Activated CD4-positive, CD25-positive, alpha-beta regulatory T cell (primary cell): ENCODE measurements at places on chromosomes 5 and 9.
A peak's percentile ranks its signal among the peaks of the same experiment; 100 is the strongest.

GRCh38 chr5:22567983-22568382, 285.2 kb downstream of the CDH12 start:
- no peak for DNase-seq

DNA sequence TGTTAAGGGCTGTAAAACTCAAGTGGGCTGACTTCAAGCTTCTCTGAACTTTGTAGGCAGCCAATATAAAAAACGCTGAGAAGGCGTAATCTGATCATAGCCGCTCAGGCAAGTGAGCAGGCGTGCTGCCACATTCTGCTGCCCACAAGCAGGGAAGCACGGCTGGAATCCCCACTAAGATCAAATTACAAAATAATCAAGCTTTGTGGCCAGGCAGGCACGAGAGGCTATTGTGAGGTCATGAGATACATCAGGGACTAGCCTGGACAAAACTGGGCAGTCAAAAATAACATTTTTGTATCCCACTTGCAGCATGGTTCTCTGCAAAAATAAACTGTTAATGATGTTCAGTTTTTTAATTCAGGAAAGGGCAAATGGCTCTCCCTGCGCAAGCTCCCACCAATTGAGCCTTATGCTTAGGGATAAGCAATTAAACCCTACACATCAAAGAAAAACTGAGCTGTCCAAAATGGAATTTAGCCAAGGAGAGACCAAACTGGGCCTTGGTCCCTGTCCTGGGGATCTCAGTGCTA, 64.0 kb downstream of the POU5F2 start:
- DNase-seq, result no peak

DNA sequence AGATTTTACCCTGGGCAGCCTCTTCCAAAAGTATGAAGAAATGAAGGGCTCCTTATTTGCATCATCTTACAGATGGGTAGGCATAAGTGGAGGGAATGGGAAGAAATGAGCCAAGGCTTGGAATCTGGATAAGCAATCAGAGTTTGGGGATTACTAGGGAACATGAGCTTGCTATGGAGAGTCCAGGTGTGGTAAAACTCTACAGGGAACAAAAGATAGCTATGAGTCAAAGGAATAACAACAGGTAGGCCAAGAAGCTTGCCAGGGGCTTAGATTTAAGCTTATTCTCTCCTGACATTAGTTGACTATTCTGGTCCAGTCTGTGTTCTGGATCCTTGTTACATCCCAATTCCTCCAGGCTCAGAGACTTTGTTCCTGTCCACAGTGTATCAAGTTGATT, 16.4 kb downstream of the RFK start:
- DNase-seq, result no peak

- DNase-seq, result no peak
Observed at GRCh38 chr5:40784916-40785315, 13.3 kb downstream of the PRKAA1 start.

- DNase-seq, result no peak
Observed at GRCh38 chr9:123309611-123310010, 41.2 kb upstream of the STRBP start.

DNA sequence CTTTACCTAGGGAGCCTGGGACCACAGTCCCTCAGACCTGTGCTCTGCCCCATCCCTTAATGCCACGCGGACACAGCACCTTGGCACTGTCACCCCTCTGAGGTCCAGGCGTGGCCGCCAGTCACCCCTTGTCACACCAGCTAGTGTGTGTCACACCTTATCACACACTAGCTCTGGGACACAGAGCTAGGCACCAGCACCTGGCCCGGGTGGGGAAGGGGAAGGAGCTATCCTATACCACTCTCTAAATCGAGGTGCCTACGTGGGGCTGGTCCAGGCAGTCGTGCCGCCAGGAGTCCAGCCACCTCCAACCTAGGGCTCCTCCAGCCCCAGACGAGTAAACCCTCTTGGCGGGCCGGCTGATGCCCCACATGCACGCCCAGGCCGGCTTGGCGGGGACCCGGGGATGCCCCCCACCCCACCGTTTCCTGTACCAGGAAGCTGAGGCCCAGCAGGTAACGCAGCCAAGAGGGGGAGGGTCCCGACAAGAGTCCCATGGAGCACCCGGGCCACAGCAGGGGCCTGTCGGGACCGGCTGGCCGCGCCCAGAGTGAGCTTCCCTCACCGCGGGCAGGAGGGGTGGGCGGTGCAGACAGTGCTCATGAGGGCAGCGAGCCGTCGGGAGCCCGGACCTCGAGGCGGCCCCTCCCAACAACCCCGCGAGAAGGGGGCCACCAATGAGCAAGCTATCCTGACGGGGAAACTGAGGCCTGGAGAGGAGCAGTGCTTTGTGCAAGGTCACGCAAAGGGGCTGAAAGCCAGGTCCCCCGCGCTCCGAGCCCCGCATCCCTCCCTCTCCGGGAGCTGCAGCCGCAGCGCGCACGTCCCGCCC, 550 bp downstream of the CORO2A start:
- DNase-seq, result peak; percentile 28

- no peak for DNase-seq
Observed at GRCh38 chr5:109844148-109844547, 154.4 kb downstream of the MAN2A1 start.

GRCh38 chr9:85586684-85587083, 155.1 kb downstream of the AGTPBP1 start:
- no peak for DNase-seq

DNA sequence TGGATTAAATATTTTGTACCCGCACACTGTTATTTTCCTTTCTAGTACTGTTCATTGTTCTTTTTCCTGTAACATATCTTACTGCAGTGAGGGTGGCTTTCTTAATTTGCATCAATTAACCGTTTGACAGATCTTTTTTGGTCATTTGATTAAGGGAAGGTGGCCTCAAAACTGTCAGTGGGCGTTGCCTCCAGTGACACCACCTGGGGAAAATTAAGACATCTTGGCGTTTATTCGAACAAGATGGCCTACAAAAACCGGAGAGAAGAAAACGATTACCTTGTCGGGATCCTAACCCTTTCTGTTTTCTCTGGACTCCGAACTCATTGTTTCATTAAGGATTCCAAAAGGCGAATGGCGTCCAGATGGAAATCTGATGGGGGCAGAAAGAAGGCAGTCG, 2.0 kb downstream of the BASP1 start:
- DNase-seq, result no peak

DNA sequence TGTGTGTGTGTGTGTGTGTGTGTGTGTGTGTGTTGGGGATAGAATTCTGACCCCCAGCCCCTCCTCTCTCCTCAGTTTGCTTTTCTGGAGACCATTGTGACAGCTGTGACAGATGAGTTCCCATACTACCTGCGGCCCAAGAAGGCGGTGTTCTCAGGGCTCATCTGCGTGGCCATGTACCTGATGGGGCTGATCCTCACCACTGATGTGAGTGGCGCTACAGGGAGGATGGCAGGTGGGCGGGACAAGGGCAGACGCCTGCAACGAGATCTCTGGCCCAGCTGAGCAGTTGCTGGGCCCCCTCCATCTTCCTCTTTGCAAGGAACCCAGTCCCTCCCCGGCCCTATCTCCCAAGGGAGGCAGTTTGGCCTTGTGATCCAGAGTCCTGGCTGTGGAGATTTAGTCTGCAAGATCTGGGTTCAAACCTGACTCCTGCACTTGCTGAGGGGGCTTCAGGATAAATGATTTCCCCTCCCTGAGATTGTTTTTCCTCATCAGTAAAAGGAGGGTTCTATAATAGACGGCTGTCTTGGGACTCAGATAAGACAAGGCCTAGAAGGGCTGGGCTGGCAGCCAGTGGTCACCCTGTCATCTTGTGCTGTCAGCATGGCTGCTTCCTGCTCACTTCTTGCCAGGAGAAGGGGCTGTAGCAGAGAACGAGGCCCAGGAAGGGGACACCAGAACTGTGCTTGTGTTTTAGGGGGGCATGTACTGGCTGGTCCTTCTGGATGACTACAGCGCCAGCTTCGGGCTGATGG, 14.1 kb downstream of the SLC6A7 start:
- DNase-seq, result no peak

- no peak for DNase-seq
Observed at GRCh38 chr9:5488221-5489008, 21.9 kb upstream of the PDCD1LG2 start.

- DNase-seq, result no peak
Observed at GRCh38 chr9:132755096-132755495, 84.8 kb downstream of the GTF3C4 start.

DNA sequence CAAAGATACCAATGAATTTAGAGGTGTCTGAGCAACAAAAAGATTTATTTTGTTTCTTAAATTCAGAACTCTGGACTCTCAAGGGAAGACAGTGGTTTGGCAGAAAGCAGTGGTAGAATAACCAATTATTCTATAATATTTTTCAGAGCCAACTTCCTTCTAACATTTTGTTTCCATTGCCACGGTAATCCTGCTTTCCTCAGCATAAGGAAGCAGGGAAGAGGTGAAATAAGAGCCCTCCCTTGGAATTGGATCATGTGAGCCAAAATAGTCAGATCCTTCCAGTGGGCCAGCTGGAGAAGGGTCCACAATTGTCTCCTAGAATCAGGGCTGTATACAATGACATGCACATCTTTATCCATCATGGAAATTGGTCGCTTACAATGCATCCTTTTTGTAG, 130.0 kb upstream of the MAP1B start:
- no peak for DNase-seq

- DNase-seq, result no peak
Observed at GRCh38 chr5:101091902-101092301, 188.8 kb upstream of the ST8SIA4 start.
